Activated CD4-positive, alpha-beta T cell treated with anti-CD3 and anti-CD28 coated beads for 1 hour (primary cell): ENCODE measurements at places on chromosomes 7 and 10.

- DNase-seq = peak; percentile 29
Observed at GRCh38 chr10:110207805-110208613, 604 bp downstream of the MXI1 start.

- DNase-seq = no peak
Observed at GRCh38 chr10:32337350-32337749, 9.6 kb downstream of the EPC1 start.

DNA sequence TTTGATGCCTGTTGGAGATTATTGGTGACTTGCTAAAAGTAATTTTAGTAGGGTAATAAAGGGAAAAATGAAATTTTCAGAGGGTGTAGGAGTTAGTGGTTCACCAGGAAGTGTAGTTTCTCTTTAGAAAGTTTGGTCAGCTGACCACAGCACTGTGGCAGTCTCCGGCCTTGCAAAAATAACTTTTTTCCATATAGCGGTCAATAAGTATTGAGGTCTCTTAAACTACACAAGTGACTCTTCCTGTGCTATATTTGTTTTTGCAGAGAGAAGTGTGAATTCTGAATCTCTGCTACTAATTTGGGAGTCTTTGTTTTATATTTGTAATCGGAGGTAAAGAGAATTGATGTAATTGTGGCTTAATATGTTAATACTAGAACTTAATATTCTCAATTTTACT, 24.3 kb downstream of the PTPN12 start:
- no peak for DNase-seq

- DNase-seq = no peak
Observed at GRCh38 chr7:117019786-117020590, 66.7 kb downstream of the ST7 start.

DNA sequence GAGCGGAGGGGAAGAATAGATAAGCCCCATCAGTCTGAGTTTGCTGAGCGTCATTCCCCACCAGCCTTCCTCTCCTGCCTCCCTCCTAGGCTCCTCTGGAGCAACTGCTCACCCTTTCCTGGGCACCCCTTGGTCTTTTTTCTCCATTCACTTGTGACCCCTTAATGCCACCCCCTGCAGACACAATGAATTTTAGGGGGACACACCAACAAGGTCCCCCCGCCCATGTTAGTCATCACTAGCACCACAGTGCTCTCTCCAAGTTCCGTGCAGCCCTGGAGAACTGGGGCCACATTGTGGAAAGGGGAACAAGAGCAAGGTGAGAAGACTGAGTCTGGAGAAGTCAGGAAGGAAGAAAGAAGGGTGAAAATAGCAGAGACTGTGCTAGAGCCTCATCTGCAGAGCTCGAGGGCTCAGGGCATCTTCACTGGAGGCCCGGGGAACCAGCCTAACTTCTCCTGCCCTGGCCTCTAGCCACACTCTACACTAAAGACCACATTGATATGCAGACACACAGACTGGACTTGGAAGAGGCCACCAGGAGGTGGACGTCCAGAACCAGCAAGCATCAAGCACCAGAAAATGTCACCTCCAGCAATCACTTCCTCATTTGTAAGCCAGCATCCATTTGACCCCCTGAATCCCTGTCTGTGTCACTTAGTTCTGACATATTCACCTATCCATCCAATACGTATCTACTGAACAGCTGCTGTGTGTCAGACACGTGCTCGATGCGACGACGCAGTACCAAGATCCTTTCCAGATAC, 17.5 kb downstream of the RGR start:
- no peak for DNase-seq

- no peak for DNase-seq
Observed at GRCh38 chr7:114084472-114085312, 165.9 kb upstream of the PPP1R3A start.
